Aorta (tissue), 5 donors: ENCODE measurements at places on chromosomes 13 and 19. TPM values are rescaled to one million over a fixed set of nuclear protein-coding genes. Genes with fewer than 3 reads are reported as not detected.

The ZNF625 gene
- total RNA-seq = 11.0 TPM

The PRKCG gene
- 1.2 TPM for total RNA-seq

DNA sequence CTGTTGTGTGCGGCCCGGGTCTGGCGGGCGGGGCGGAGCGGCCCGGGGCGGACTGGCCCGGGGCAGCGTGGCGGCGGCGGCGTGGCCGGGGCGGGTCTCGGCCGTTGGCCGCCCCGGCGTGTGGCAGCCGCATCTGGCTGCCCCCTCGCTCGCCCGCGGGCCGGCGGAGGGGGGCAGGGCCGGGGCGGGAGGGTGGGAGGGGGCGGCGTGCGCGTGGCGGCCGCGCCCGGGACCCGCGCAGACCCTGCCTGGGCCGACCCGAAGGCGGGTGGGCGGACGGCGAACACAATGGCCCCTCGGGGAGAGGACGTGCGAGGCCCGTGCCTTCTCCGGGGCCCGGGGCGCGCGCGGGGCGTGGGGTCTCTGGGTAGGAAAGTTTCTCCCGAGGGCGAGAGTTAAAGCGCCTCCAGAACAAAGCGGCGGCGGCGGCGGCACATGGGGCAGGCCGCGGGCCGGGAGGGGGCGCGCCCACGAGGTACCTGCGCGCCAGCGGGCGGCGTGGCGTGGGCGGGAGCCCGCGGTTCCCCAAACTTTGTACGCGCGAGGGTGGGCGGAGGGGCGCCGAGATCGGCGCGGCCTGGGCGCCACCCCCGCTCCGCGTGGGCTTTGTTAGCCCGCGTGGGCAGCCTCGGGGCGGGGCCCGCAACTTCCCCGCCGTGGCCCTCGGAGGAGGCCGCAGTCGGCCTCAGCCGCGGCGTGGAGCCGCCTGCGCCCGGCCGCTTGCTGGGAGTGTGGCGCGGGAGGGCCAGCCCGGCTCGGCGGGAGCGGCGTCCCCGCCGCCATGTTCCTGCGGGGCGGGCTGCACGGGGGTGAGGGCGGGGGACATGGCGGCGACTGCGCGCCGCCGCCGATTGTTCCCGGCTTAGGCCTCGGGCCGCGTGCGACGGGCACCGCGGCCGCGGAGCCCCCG lies 764 bp downstream of the MIR17HG start:
- peak; percentile 66 for DNase-seq

DNA sequence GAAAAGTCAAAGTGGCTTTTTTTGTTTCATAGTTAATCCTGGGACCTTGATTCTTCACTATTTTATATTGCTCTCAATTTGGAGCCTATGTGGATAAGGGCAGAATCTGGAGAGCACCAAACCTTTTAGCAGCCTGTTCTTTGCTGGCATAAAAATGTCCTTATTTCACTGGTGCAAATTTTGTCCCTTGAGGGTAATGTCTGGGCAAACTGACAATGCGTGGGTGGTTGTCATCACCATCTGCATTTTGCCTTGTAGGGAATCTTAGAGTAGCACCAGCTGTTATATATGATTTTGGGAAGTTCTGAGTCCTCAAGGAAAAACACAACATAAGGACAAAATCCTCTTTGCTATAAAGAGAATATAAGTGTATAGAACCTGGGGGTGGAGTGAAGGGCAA lies 336.9 kb upstream of the HTR2A start:
- no peak for DNase-seq

The IRGC gene
- not detected for total RNA-seq

The ADGRE2 gene
- total RNA-seq = 8.3 TPM

- peak; percentile 70 for DNase-seq
These were observed 18.0 kb downstream of the AKAP8L start for GRCh38 chr19:15400521-15401396.

GRCh38 chr19:14835011-14835410 lies at the start of the genes OR7A5 and OR7C1:
OR7A5 (minus strand) TSS chr19:14835185; CDS start chr19:14828241, 6,944 bp downstream.
OR7C1 (minus strand) TSS chr19:14835185; CDS start chr19:14800136, 35,049 bp downstream.
- DNase-seq = no peak

The CD33 gene
- 7.7 TPM for total RNA-seq

GRCh38 chr13:85313761-85314503 lies 485.3 kb downstream of the SLITRK6 start:
- DNase-seq = no peak

DNA sequence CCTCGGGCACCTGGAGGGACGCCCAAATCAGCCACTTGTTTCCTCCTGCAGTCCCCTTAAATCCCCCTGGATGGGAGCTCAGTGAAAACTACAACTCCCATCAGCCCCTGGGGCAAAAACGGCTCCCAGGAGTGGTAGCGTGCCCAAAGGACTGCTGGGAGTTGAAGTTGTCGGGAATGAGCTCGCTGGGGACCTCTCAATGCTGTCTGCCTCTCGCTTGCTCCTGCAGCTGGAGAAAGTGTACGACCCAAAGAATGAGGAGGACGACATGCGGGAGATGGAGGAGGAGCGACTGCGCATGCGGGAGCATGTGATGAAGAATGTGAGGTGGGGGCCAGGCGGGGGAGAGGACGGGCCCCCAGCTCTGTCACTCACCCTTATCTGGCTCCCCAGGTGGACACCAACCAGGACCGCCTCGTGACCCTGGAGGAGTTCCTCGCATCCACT lies 14.7 kb upstream of the DHDH start:
- DNase-seq = no peak

DNA sequence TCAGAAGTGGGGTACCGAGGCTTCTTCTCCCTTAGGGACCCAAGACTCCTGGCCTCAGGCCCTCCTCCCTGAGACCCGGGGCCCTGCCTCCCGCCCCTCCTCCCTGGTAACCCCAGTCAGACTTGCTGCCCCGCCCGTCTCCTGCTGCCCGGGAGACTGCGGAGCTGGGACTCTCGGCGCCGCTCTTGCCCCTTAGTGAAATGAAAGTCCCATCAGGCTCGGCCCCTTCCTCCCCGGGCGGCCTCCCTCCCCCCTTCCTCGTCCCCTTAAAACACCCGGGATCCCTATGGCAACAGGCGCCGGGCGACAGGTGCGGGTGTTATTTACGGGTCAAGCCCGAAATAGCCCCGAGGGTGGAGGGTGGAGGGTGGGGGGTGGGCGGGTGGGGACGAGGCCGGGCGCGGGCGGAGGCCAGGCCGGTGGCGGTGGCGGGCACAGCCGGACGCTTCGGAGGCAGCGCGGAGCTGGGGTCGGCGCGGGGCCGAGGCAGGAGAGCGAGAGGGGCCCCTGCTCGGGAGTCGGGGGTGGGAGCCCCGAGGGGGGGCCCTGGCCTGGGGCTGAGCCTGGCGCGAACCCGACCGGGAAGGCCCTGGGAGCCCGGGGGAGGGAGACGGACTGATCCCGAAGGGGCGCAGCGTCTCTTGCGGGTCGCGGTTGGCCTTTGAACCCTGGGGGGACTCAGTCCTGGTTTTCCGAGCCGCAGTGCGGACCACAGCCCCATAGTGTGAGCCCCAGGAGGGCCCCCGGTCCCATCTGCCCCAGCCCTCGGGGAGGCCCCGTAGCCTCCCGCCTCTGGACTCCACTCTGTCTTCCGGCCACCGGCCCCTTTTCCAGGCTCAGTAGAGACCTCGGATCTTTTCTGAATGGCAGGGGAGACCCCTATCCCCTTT lies at the start of gene CACNG6:
CACNG6 (plus strand) TSS at position 414 of the 890 bp plus-strand sequence. CDS start 1,241 bp downstream, outside the sequence.
- DNase-seq = no peak

The NDUFS7 gene
- total RNA-seq = 47.7 TPM

The CEACAM3 gene
- 0.39 TPM for total RNA-seq

The UBE2L5 gene
- 1.7 TPM for total RNA-seq
